ENCODE measurements at places on chromosomes 12 and 14. TPM values are rescaled to one million over a fixed set of nuclear protein-coding genes. Genes with fewer than 3 reads are reported as not detected.

OR10G2 gene
- total RNA-seq: not detected

- DNase-seq: no peak
- no peak overlapping the region for H3K4me3 ChIP-seq
- H3K4me1 ChIP-seq: no peaks in the 10 kb centered on the region
- no peak overlapping the region for H3K27ac ChIP-seq
- no peaks in the 10 kb centered on the region for H3K27me3 ChIP-seq
These were observed 25.6 kb upstream of the SLC5A8 start for GRCh38 chr12:101235686-101236085.

DNA sequence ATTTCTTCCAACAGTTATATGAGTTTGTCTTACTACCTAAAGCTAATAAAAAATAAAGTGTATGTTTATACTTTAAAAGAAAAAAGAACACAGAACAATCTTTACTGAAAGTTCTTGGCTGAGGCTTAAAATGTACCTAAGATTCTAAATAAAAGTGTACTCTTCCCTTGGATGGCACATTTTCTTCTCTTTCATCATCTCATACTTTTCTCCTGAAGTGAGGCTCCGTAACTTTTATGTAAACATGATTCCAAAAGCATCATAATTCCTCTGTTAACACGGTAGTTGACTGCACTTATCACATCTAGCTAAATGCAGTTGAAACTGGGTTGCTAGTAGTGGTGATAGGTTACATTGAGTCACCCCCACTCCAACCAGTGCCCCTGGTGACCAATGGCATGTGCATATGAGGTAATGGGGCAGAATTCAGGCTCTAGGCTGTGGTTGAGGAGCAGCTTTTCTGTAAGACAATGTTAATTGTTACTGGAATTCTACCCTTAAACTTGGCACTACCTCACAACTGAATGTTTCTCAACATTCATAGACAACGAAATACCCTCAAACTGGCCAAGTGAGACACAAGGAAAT lies 38.4 kb downstream of the WASHC3 start:
- no peaks in the 10 kb centered on the region for H3K27me3 ChIP-seq
- H3K4me3 ChIP-seq: no peak overlapping the region
- H3K36me3 ChIP-seq: peaks cover 7% of the 10 kb centered on the region
- DNase-seq: no peak

- peak overlapping the region; percentile 57 for H3K4me3 ChIP-seq
- DNase-seq: peak; percentile 73
- H3K27ac ChIP-seq: peak overlapping the region; percentile 41
- H3K36me3 ChIP-seq: no peaks in the 10 kb centered on the region
- H3K27me3 ChIP-seq: no peaks in the 10 kb centered on the region
- H3K4me1 ChIP-seq: peaks cover 32% of the 10 kb centered on the region
These were observed 11.9 kb downstream of the RARG start for GRCh38 chr12:53219956-53220693.

GRCh38 chr12:65595016-65595560 lies 229.2 kb upstream of the HMGA2 start:
- no peaks in the 10 kb centered on the region for H3K4me1 ChIP-seq
- H3K27me3 ChIP-seq: no peaks in the 10 kb centered on the region
- DNase-seq: no peak
- no peaks in the 10 kb centered on the region for H3K36me3 ChIP-seq
- no peak overlapping the region for H3K27ac ChIP-seq
- H3K4me3 ChIP-seq: no peak overlapping the region

DNA sequence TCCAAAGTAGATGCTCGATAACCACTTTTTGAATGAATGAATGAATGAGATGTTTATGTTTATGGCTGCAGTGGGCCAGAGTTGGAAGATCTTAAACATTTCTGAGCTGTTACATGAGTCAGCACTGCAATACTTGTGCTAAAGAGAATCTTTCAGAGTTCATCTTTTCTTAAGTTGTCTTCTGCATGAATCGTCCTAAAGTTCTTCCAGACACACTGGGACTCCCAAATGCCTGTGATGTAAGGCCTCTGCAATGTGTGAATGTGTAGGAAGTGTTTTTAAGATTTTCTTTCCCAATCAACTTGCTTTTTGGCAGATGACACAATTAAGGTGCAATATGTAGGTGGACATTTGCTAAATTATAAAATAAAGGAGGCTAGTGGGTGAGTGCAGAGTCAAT lies 50.3 kb upstream of the TRIM9 start:
- H3K27ac ChIP-seq: no peak overlapping the region
- no peaks in the 10 kb centered on the region for H3K27me3 ChIP-seq
- H3K4me1 ChIP-seq: no peaks in the 10 kb centered on the region
- DNase-seq: no peak
- no peak overlapping the region for H3K4me3 ChIP-seq

DNA sequence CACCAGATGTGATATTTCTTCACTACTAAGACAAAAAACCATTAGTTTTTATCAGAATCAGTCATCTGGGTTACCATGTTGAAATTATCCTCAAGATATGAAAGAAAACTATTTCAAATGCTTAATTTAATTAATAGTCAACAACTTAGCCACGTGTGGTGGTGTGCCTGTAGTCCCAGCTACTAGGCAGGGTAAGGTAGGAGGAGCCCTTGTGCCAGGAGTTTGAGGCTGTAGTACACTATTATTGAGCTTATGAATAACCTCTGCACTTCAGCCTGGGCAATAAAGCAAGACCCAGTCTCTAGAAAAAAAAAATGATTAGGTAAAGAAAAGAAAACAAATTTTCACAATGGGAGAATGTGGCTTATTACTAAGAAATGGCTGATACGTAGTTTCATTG lies 33.4 kb downstream of the MRPL42 start:
- no peaks in the 10 kb centered on the region for H3K27me3 ChIP-seq
- H3K36me3 ChIP-seq: peaks cover 62% of the 10 kb centered on the region
- no peaks in the 10 kb centered on the region for H3K4me1 ChIP-seq
- H3K27ac ChIP-seq: no peak overlapping the region
- DNase-seq: no peak

GRCh38 chr12:106380954-106381353 lies 23.4 kb downstream of the POLR3B start:
- no peak for DNase-seq
- H3K4me1 ChIP-seq: no peaks in the 10 kb centered on the region
- peaks cover 66% of the 10 kb centered on the region for H3K36me3 ChIP-seq
- H3K27ac ChIP-seq: no peak overlapping the region
- no peak overlapping the region for H3K4me3 ChIP-seq
